Glomerular endothelial cell (primary cell): ENCODE measurements at places on chromosomes 12 and 14.

GRCh38 chr14:100423317-100424010 is 100.3 kb downstream of the SLC25A47 start:
- DNase-seq = no peak

DNA sequence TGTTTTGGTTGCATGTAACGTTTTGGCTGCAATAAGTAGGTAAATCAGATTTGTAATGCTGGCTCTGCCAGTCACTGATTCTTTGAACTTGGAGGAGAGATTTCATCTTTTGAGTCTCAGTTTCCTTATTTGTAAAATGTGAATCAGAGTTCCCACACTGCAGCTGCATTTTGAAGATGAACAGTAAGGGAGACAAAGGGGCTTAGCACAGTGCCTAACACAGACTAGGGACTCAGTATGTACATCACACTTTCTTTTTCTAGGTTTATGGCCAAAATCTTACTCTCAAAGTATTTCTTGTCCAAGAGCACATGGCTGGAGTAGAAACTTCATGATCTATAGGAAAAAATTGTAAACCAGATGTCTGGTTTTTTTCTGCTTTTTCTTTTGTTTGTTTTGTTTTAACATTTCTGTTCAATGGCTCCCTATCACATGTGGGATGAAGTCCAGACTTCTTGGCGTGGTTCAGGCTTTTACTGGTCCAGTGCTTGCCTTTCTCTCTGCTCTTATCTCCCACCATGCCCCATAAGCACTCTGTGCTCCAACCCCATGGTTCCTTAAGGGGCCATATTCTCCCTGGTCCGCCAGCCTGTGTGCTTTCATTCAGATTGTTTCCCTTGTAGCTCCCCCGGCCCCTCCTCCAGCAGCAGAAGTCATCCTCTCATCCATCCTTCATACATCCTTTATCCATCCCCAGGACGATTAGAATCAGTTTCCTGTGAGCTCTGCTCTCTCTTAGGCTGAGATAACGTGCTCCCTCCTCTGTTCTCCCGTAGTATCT is 58.0 kb downstream of the SYNE2 start:
- no peak for DNase-seq

DNA sequence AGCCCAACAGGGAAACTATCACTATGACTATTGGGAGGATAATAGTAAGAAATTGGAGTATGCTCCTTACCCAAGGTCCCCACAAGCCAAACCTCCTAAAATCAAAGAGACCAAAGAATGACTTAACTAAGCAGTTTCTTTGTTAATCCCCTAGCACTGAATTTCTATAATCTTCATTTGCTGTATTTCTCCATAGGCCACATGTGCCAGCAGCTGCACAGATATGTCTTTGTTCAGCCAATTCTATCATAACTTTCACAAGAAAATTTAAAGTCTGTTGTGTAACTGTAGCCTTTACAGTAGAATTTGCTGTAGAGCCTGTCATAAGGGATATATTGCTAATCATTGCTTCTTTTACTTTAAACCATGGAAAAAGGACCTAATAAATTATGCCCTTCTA is 104.0 kb downstream of the RIN3 start:
- DNase-seq = no peak

GRCh38 chr12:92140896-92141536 is 4.6 kb downstream of the BTG1 start:
- no peak for DNase-seq
